ENCODE measurements at places on chromosomes 2 and 18.

- DNase-seq, result no peak
Measured at GRCh38 chr2:214837466-214837865, 28.0 kb upstream of the BARD1 start.

GRCh38 chr2:226965376-226965775, 129.5 kb downstream of the RHBDD1 start:
- no peak for DNase-seq

DNA sequence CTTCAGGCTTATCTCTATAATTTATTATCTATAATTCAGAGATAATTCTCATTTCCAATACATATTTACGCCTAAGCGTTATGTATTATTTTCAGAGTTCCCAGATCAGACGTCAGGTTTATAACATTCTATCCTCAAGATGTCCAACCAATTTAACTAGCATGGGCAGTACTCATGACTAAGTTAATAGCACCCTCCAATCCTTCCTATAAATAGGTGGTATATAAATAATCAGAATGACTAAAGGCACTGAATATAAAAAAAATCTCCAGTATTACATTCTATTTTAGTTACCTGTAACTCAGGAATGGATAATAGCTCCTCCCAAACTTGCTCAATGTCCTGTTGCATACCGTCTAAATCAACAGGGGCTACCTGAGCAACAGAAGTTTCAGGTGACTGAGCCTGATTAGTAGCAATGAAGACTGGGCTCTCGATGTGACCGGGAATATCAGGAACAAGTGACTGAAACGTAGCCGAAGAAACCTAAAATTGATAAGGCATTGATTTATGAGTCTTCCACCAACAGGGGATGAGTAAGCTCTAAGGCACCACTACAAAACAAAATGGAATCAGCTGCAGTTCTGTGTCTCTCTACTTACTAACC, 19.6 kb downstream of the HNRNPA3 start:
- no peak for DNase-seq

DNA sequence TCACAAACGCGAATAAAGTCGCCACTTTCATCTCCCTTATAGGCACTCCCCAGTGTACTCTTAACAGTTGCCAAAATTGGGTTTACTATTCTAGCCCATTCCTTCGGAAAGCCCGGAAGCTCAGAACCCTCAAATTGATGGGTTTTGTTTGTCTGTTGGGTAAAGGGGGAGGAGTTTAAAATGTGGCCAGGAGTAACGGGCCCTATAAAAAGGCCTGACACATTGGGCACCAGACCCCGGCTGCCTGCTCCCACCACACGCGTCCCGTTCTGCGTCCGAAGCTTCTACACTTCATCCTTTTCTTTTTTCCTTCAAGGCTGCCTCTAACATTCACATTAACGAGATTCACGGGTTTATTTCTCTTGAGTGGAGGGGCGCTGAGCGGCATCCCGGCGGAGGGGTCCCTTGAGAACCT, 837 bp downstream of the NHEJ1 start:
- DNase-seq, result no peak

GRCh38 chr2:64675860-64676259, 22.1 kb upstream of the SERTAD2 start:
- peak; percentile 24 for DNase-seq

GRCh38 chr2:53784436-53784835, 2.3 kb downstream of the ASB3 start:
- no peak for DNase-seq

GRCh38 chr2:20563833-20564232, 87.1 kb downstream of the HS1BP3 start:
- DNase-seq, result no peak

DNA sequence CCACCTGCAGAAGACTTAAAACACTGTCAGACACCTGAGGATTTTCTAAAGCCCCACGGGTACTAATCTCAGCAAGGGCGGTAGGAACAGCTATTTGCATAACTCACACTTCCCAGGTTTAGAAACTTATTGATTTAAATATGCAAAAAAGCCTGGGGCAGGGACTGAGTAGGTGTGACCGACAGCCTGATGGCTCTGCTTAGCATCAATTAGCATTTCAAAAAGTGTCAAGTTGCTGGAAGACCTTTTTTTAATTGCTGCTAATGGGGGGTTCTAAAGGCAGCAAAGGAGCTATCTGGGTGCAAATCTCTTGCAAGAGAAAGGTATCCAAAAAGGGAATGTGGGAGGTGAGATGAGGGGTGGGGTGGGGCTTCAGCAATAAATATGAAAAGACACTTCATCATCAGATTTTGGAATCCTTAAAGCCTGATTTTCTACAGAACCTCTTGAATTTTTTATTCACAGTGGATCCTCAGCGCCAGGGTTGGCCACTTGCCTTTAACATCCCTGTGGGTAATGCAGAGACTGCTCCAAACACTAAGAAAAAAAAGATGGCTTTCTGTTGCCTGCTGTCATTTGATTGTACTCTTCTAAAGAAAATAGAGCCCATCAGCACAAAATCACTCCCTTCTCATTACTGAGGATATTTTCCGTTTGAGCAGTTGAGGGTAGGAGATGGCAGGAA, 121.1 kb upstream of the RMP24 start:
- DNase-seq, result no peak

DNA sequence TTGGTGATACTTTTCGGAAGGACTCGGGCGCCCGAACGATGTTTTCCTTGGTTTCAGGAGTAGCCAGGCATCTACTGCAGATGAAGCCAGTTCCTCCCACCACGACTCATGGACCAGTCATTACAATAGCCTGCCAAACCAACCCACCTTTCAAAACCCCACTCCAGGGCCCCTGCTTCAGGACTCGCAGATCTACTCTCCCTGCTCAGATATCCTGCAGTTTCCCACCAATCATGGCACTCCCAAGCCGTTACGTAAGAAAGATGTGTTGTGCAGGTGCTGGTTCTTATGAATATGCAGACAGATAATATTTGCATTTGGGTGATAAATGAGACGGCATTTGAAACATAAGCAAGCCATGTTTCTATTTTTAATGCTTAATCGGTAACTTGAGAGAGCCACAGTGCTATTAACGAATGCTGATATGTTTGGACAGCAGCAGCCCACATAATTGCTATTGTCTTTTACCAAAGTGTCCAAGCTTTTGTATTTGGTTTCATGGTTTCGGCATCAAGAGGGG, 3.5 kb upstream of the CYS1 start:
- DNase-seq, result no peak

DNA sequence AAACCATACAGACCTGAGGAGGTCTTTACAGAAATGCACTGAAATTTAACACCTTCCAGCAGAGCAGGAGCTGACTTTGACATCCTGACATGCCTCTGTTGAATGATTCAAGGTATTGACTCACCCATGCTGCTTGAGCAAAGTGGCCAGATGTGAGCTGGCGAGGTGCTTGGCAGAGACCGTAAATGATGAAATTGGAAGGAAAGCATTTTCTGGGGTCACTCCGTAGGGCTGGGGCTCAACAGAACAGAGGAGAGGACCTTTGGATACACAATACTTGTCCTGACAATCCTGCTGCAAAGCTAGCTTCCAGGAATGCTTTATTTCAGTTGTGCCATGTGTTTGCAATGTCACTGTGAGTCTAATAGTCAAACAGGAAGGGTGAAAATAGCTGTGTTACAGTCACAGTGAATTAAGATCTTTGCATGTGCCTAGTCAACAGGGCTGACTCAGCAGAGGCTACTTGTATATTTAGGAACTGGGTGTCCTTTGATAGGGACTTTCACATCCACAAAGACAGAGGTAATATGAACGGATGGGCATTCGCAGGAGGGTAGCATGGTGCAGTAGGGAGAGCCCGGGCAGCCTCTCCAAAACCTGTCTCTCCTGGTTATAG, 31.6 kb upstream of the NCK2 start:
- no peak for DNase-seq

DNA sequence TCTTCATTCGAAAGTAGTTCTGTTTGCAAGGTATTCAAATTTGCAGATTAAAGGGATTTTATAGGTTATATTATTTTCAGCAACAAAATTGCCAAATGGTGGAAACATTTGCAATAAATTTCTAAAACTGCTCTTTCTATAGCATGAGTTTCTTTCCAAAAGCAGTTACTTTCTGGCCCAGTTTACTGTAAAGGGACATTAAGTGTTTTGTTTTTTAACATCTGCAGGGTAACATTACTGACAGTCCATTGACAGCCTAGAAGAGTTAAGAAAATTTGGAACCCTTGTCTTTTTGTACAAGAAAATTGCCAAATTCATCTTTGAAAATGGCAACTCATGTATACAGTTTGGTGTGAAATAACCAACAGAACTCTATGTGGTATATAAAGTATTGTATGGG, 375.1 kb downstream of the SETBP1 start:
- DNase-seq, result no peak

DNA sequence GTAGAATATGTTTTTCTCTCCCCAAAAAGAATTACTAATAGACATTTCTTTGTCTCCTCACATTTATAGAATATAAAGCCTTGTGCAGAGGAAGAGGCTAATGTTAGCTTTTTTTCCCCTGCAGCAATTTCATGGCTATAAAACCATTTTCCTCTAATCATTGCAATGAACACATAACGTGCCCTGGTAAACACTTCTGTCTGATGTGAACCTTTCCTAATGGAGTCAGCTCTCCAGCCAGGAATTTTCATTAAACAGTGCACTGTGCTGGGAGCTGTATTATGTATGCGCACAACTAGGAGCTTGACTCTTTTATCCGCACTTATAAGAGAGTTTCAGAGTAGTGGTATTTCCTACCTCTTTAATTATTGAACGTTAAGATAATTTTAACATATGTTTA, 63.9 kb upstream of the SPATS2L start:
- DNase-seq, result no peak

DNA sequence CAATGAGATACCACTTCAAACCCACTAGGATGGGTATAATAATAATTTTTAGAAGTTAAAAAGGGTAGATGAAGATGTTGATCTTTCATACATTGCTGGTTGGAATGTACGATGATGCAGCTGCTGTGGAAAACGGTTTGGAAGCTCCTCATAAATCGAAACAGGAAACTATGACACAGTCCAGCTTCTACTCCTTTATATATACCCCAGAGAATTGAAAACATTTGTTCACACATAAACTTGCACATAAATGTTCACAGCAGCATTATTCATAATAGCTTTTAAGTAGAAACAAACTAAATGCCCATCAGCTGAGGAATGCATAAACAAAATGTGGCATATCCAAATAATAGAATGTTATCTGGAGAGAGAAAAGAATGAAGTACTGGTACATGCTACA, 95.0 kb downstream of the STRADB start:
- no peak for DNase-seq

DNA sequence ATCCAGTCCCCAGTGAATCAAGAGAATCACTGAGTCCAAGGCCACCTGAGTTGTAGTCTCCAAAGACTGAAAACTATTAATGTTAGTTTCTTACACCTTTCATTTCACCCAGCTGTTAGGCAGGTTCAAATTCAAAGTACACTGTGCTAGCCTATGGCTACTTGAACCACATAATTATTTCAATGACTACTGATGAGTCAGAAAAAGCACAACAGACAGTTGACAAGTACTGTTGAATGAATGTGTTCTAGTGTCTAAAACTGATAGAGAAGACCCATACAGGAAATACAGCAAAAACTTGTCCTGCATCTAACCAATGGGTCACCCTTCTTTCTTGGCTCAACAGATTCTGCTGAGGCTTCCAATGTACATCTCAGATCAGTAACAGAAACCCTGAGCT, 160.9 kb downstream of the MYO5B start:
- DNase-seq, result no peak

- no peak for DNase-seq
Measured at GRCh38 chr18:57135699-57136098, 11.2 kb upstream of the BOD1L2 start.

DNA sequence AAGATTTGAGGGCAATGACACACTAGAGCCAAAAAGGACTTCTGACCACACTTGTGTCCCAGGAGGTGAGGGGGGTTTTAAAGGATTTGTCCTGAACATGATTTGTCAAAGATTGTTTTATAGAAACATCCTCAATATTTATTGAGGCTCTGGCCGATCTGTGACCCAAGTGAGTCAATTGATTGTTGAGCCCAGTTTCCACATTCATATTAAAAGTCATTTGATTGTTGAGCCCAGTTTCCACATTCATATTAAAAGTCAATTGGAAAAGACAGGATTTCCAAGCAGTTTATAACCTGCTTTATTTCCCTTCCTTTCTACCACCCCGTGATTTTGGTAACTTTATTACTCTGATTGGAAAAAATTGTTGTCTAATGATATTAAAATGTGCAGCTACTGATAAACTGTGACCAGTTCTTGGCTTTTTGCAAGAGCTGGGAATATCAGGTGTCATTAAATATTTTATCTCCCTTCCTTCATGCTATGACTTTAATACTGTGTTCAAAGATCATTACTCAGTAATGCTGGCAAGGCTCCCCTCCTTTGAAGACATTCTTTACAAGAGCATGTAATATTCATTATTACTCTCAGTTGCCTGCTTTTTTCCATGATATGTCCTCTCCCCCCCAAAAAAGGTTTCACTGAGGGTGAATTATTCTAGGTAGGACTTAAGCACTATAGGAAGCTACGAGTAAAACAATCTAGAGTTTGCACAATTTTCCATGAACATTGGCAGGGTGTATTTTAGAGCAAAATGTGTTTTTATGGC, 75.3 kb downstream of the HRH4 start:
- DNase-seq, result no peak

DNA sequence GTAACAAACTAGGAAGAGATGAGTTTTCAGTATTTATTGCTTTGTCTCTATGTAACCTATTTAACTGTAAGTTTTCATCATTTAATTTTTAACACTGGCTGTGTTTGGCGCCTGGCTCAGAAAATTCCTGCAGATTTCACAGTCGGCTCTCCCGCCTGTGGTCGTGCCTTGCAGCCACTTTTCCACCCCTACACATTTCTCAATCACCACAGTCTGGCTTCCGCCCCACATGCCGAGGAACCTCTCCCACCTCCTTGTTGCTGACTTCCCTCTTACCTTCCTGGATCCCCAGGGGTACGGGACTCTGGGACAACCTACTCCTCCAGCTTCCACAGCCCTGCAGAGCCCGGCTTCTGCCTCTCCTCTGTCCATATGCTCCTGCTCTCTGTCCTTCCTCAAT, 41.6 kb upstream of the MGAT4A start:
- DNase-seq, result no peak

- DNase-seq, result no peak
Measured at GRCh38 chr2:173124441-173124840, 48.8 kb downstream of the MAP3K20 start.
